ENCODE measurements at places on chromosomes 13 and 19.

- DNase-seq = no peak
Measured at GRCh38 chr13:110311443-110312338, 4.6 kb downstream of the COL4A2 start.

- DNase-seq = no peak
Measured at GRCh38 chr19:41401483-41401882, 3.9 kb downstream of the BCKDHA start.

GRCh38 chr19:19261350-19262189 is 11.5 kb downstream of the TM6SF2 start:
- DNase-seq = no peak

- DNase-seq = no peak
Measured at GRCh38 chr13:105278943-105279381, 1256.5 kb downstream of the EFNB2 start.

GRCh38 chr19:38805180-38805579 is 7.6 kb downstream of the LGALS4 start:
- no peak for DNase-seq

- no peak for DNase-seq
Measured at GRCh38 chr13:66958611-66959010, 271.5 kb downstream of the PCDH9 start.

DNA sequence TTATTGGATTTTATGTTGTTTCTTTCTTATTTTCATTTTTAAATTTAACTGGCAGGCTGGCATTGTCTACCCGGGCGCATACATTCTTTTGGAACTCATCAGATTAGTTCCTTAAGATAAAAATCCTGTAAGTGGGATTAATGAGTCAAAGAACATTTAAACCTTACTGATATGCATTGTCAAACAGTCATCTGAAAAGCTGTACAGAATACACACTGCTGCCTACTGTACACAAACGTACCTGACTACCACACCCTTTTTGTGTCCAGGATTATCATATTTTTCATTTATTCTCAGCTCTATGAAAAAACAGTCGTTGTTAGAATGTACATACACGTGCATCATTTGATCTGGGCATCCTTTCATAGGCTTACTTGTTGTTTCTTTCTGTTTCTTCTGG is 358.3 kb downstream of the EFNB2 start:
- DNase-seq = no peak

DNA sequence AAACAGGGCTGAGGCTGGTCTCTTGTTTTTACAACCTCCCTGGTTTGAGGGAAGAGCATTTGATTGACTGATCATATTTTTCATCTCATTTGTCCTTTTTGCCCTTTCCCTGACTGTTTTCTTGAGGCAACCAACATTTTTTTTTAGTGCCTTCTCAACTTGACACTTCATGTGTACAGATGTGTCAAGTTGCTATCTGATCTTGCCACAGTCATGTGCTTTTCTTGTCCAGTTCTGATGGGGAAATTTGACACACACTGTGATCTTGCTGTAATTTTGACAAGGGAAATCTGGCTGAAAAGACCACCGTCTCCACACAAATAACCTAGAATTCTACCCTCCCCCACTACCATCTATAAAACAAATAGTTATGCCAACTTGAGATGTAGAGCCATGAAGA is 329.6 kb downstream of the KCTD12 start:
- DNase-seq = no peak

DNA sequence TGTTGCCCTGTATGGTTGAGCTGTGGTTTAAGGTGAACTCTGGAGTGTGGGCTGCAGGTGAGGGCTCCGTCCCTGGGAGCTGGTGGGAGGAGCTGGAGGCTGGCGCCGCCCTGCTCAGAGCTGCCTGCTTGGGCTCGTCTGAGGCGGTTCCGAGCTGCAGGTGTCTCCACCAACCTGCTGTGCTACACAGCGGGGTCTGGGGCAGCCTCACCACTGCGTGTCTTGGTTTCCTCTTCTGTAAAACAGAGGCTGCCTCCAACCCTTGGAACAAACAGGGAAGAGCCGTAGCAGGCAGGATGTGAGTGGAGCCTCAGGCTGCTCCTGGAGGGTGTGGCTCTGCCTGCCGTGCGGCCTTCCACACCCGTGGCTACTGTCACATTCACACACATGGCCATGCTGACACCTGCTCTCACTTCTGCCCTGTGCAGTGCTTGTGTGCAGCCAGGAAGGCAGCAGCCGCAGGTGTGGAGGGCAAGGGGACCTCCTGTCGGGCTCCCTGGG is 21.4 kb downstream of the NAXD start:
- no peak for DNase-seq

GRCh38 chr19:3511506-3512251 is 5.6 kb downstream of the FZR1 start:
- DNase-seq = no peak

DNA sequence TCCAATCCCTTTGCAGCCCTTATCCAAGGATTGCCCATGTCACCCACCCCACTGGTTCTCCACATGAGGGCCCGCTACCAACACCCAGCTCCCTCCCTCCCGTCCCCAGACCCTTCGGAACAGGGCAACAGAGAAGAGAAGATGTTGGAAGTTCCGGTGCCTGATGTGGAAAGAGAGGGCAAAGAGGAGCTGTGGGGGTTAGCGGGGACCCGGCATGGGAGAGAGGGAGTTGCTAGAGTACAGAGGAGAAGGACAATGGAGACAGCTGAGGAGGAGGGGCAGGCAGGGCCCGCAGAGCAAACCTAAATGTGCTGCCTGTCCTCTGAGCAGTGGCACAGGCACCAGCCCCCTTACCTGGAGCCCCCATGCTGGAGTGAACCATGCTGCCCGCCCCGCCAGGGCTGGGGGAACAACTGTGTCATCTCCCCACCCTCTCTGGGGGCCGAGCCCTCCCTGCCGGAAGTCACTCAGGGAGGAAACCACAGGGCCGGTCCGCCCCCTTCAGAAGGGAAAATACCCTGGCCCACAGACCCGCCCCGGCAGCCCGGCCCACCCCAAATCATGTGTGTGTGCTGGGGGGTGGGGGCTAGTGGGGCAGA is at the start of gene POU2F2:
TSS of gene POU2F2 (minus strand) at position 417 of the 599 bp plus-strand sequence. CDS start at position 382, 35 bp downstream.
- DNase-seq = no peak

DNA sequence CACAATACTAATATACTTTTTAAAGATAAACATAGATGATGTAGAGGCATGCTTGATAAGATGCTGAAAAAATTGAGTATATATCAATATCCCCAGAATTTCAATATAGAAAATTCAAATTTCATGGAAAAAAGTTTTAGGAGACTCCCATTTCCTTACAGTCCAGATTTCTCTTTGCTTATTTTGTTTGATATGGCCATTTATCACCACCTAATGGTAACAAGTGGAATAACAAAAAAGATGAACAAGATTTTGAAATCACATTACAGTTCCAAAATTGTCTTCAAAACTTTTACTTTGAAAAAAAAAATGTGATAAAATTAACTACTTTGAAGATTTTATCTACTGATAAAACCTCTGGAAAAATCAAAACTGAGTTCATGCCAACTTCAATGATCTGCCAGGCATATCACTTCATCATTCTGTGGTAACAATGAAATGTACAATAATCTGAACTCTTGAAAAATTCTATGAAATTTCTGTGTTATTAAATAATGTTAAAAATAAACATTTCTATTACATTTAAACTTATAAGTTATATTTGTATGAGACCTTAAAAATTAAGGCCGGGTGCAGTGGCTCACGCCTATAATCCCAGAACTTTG is 17.5 kb downstream of the MIPEP start:
- peak; percentile 26 for DNase-seq

DNA sequence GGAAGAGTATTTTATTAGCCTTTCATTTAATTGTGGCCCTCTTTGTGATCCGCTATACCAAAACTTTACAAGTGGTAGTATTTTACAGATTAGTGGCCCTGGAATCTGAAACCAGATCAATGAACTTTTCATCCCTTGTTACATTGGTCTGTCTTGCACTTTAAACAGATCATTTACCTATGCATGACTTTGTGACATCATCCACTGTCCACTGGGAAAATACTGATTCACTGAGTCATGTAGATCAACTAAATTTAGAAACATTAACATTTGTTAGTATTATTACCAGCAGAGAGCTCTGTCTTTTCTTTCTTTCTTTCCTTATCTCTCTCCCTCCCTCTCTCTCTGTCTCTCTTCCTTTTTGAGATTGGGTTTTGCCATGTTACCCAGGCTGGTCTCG is 17.5 kb downstream of the PCDH8 start:
- no peak for DNase-seq

DNA sequence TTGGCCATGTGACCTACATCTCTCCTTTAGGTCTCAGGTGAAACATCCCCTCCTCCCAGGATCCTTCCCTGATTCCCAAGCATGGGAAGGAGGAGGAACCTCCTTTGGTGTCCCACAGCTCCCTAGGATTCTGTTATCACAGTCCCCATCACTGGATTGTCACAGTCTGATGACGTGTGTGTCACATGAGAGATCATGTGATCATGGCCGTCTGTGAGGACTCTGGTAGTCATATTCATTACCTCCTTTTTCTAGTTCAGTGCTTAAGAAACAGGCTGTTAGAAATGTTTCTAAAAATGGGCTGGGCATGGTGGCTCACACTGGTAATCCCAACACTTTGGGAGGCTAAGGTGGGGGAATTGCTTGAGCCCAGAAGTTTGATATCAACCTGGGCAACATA is 3.0 kb downstream of the DHX34 start:
- no peak for DNase-seq

GRCh38 chr13:80048030-80048429 is 292.9 kb downstream of the SPRY2 start:
- DNase-seq = no peak

GRCh38 chr19:49157445-49158224 is at the start of gene TRPM4:
TRPM4 (plus strand) TSS chr19:49157792; CDS start chr19:49157867, 75 bp downstream.
- DNase-seq = peak; percentile 31

DNA sequence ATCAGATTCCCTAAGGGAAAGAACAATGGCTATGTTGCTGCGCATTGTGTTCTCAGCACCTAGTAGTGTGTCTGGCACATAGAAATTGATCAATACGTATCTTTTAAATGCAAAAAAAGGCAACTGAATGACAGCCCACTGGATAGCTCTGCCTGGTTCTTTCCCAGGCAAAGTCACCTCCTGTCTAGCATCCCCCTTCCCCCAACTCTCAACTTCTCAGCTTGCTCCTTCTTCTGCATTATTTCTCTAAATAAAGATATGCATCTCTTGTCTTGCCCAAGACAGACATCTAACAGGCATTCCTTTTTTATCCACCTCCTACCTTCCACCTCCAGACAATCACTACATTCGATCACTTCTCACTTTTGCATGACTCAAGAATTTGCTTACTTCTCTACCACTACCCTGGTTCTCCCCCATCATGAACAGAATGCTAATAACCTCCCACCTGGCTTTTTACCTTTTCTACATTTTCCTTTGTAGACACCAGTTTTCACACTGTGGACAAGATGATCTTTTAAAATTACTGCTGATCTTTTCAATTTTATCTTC is 26.5 kb upstream of the OXGR1 start:
- DNase-seq = no peak

- DNase-seq = no peak
Measured at GRCh38 chr13:111943229-111943795, 123.6 kb upstream of the SOX1 start.

DNA sequence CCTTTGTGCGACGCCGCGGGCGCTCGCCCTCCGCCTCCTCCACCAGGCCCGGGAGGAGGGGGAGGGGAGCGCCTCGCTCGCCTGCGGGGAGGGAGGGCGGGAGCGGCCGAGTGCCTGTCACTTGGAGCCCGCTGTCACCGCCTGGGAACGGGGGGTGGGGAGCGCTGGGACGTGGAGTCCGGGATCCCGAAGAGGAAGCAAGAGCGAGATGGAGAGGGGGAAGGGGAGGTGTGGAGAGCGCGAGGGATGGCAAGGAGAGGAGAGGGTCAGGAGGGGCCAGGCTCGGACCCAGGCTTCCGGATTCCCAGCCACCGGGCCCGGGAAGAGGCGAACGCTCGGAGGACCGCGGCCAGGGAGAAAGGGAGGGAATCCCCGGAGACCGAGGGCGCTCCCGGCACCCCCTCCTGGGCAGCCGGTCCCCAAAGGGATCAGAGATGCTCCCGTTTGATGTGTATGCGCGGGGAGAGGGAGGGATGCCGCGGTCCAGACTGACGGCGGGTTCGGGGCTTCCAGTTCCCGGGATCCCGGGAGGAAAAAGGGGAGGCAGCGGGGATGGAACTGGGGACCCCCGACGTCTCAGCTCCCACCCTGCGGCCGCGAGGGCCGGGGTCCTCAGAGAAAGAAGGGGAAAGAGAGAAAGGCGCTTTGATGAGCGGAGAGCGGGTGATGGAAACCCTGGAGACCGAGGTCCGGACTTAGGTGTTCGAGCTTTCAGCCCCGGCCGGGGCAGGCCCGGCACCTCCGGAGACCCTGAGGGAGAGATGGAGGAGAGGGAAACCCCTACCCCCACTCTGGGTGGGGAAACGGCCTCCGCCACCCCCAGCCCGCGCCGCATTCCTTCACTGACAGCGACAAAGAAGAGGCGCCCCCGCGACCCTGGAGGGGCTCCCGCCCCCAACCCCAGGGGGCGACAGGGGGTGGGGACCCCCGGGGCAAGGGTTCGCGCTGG is 4.7 kb upstream of the DPF1 start:
- peak; percentile 9 for DNase-seq

- DNase-seq = peak; percentile 76
Measured at GRCh38 chr19:10503002-10503789, at the start of gene KEAP1. KEAP1 (minus strand) TSS chr19:10503356; CDS start chr19:10500033, 3,323 bp downstream.

- DNase-seq = no peak
Measured at GRCh38 chr19:49398001-49398615, 10.1 kb downstream of the KASH5 start.

DNA sequence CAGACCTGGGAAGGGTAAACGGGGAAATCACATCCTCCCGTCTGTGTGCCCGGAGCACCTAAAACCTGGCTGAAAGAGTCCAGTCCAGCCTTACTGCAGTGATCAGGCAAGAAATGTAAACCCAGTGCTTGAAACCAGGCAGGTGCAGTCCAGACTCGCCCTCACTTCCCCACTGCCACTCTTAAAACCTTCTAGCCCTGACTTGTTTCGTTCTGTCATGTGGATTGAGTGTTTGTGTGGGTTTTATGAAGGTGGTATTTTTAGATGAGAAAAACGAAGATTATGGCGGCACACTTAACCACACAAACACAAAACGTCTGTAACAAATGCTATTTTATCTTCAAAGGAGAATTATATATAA is 839 bp upstream of the CKAP2 start:
- DNase-seq = peak; percentile 32

DNA sequence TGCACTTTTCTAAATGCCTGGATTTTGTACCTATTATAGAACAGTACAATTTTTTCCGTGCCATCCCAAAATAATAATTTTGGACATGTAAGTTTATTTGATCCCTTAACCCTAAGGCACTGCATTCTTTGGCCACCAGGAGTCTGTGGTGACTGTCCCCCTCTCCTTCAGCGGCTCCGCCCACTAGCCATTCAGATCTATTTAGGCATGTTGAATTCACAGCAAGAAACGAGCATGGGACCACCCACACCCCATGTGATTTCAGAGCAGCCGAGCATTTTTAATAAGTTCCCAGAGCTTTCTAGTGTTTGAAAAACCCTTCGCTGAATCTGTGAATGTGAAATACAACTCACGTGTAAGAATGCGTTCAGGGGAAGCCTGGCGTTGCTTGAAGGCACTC is 567.5 kb downstream of the MYO16 start:
- DNase-seq = no peak

DNA sequence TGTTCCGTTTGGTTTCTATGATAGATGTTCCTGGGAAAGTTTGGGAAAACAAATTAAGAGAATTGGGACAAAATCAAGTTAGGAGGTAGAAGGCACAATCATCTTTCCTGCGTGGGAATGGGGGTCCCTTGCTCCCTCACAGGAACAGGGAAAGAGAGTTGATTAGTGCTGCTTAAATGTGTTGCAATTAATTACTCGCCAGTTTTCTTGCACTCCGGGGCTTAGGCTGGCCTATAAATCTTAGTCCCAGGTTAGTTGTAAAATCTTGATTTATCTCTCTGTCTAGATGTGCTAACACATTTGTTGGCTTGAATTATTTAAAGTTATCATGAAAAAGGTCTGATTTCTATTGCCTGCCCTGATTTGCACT is 10.1 kb downstream of the B3GLCT start:
- DNase-seq = no peak

- no peak for DNase-seq
Measured at GRCh38 chr19:28980236-28980868, 232.6 kb downstream of the UQCRFS1 start.
